ENCODE measurements at places on chromosomes 11 and 22.

DNA sequence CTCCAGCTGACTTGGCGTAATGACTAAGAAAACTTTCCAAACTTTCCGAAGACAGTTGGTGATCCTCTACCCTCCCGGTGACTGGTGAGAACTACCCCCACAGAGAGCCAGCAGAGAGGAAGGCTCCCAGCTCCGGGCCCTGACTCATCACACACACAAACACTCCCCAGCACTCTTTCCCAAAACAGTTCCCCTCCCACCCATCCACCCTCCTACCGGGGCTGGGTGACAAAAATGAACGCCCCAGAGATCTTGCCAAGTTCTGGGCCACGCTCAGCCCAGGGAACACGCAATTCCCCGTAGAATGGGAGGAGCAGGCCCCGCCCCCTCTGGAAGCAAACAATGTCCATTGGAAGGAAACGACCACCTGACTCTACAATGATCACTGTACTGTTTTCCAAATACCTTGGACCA lies 21.3 kb upstream of the JAM3 start:
- no peak for DNase-seq

DNA sequence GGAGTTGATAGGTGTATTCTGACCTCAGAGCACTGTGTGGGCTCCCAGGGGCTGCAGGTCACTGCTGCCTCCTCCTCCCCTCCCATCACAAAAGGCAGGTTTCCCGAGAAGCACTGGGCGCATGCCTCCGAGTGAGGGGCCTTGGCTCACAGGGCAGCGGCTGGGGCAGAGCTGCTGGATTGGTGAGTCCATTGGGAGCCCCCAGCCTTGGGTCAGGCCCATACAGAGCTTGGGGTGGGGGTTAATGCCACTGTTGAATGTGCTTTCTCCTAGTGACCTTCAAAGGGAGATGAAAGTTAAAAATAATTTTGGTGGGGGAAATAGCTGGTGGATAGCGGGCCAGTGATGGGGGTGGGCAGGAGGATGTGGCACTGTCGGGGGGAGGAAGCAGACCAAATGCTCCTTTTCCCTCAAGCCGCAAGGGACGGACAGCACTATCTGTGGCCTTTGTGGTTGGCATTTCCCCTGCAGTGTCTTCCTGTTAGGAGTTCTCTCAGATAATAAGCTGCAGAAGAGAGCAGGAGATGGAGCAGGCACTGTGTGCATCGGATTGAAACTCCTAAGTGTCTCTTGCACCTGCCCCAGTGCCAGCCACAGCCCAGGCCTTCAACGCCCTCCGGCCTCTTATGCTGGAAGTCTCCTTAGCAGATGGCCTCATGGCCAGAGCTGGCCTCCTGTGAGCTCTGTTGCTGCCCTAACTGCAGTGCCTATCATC lies 3.2 kb downstream of the TUBA8 start:
- no peak for DNase-seq

DNA sequence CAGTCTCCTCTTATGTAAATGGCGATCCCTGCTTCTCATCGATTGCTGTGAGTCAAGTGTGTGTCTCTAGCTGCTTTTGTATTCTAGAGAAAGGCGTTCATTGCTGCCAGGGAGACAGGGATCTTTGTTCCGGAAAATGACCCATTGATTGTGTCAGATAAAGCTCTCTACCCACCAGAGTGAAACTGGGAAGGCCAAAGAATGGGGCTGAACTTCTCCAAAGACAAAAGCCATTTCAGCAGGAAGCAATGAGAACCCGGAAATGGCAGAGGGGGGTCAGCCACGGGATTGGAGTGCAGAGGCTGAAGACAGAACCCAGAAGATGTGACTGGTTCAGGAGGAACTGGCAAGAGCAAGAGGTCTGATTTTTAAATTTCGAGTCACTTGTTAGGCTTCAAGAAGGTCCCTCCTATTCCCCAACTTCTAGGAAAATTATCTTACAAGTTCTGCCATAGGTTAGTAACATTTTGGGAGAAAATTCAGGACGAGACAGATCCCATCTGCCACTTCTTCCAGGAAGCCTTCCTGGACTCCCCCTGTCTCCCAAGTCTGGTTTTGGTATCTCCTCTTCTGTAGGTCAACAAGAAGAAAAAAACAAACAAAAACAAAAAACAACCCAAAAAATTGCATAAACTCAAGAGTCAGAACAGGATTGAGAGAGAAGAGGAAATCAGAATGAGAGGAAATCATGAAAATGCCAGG lies 110.6 kb downstream of the NECTIN1 start:
- no peak for DNase-seq

- no peak for DNase-seq
Observed at GRCh38 chr22:29269230-29269604, 1.1 kb downstream of the EWSR1 start.

DNA sequence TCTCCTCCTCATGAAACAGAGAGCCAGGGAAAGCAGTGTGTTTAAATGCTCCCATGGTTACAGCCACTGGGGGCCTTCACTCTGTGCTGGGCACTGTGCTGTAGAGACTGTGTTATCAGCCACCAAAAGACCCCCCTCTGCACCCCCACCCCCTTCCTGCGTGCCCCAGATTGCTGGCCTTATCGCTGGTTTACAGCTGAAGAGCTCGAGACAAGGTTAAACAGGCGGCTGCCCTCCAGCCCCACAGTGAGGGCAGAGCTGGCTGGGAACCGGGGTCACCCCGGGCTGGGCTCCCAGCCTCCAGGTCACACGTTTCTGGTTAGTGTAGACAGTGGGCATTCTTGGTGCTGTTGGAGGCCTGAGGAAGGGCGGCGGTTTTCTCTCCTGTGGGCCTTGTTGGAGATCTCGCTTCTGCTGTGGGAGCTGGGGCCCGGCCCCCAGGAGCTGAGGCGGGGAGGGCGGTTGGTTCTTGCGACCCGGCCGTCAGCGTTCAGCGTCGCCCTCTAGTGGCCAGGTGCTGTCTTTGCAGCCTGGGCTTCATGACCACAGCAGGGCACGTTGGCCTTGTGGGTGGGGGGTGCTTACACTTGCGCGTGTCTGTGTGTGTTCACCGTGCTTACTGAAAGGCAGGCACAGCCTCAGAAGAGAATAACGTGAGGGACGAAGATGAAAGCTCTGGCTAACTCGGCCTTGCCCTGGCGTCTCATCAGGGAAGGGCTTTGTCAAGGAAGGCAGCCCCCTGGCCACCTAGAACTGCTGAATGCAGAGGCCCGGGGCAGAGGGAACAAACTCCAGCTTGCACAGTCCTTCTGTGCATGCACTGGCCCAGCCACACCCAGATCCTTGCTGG lies 40.8 kb downstream of the TBC1D22A start:
- peak; percentile 48 for DNase-seq

- DNase-seq = no peak
Observed at GRCh38 chr11:110833033-110833484, 120.8 kb upstream of the ARHGAP20 start.

DNA sequence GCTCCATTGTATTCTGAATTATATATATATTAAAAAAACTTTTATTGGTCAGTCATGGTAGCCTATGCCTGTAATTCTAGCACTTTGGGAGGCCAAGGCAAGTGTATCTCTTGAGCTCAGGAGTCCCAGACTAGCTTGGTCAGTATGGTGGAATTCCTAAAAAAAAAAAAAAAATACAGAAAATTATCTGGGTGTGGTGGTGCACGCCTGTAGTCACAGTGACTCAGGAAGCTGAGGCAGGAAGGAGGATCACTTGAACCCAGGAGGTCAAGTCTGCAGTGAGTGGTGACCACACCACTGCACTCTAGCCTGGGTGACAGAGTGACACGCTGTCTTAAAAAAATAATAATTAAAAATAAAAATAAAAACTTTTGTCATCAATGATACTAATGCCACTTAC lies 133.2 kb downstream of the FAT3 start:
- DNase-seq = no peak

DNA sequence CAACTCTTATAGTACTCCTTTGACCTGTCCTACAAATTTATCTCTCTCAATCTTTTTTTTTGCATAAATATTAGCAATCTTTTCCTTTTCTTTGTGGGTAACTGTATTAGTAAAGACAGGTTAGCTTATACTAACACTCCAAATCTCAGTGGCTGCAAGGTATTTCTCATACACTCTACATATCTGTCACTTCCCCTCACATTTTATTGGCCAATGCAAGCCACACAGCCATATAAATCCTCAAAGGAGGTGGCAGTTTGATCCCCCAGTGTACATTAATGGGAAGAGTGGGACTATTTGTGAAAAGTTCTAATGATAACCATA lies 42.6 kb upstream of the EED start:
- DNase-seq = no peak

DNA sequence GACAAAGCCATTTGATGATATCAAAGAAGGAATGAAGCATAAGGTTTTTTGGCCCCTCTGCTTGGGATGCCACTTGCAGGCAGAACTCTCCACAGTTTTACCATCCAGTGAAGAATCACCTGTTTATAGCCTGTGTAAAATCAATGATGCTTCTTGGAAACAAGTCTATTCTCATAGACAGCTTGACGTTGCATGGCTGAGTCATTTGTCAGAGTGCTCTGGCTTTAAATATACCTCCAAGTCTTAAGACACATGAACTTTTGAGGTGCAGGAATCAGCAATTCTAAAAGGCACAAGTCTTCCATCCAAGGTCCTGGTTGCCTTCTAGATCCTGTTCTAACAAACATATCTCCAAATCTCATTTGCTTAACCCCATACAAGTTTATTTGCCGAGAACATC lies 53.6 kb upstream of the KIRREL3 start:
- DNase-seq = no peak
